ENCODE measurements at places on chromosomes 3 and 15.

GRCh38 chr3:155069729-155070128 is 10.4 kb upstream of the MME start:
- DNase-seq = no peak

DNA sequence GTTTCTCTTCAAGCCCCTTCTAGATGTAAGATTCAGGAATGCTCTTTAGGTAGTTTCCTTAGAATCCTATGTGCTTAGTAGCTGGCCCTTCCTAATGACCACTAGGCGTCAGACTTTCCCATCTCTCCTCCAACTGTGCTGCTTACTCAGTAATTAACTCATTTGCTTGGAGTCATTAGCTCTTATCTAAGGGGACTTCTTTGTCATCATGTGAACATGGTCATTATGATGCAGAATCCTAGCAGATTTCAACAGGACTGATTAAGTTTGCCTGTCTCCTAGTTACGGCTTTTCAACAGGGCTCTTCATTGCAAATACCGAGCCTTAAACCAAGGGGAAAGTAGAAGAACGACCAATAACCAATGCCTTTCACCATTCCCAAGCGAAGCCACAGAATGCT is 46.4 kb downstream of the GJD2 start:
- DNase-seq = no peak

GRCh38 chr3:49899815-49900214 is 3.9 kb downstream of the MST1R start:
- DNase-seq = no peak

DNA sequence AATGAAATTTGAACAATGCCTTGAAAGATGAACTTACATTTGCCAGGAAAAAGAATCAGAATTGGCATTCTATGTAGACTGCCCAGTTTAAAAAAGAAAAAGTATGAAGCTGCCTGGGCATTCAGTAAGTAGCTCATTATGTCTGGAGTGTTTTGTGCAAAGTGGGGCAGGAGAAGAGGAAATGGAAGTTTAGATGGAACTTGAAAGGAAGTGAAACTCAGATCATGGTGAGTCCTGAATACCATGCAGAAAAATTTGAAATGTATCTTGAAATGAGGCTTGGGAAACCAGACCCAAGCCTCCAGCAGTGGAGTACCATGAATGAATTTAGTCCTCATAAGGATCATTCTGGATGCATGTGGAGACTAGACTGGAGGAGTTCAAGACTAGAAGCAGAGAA is 4.8 kb upstream of the MORC1 start:
- DNase-seq = no peak

DNA sequence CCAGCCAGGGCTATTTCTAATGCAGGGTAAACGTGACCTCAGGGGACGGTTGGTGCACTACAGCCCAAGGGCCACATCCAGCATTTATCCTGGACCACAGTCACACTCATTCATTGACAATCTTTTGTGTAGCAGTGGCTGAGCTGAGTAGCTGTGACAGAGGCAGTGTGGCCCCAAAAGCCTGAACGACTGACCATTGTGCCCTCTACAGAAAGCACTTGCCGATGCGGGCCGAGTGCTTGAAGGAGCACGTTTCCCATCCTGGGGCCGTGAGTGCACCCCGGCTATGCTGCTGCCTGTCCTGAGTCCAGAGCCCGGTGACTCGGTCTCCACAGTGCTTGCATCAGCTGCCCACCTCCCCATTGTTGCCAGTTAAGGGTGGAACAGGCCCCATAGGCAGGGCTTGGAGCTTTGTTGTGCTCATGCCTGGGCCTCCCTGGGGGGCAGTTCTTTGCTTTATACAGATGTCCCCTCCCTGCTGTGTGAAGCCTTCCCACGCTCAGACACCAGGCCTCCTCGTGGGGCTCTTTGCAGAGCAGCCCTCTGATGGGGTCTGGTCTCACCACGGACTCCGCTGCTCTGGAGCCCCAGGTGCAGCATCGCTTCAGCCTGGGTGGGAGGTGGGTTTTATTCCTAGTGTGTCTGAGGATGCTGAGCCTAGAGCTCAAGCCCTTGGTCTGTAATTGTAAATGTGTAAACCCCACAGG is 13.0 kb upstream of the SNRPA1 start:
- no peak for DNase-seq

- no peak for DNase-seq
Observed at GRCh38 chr3:64094713-64095079, 71.4 kb upstream of the PSMD6 start.

GRCh38 chr3:37228749-37229148 is 54.4 kb upstream of the LRRFIP2 start:
- DNase-seq = no peak

DNA sequence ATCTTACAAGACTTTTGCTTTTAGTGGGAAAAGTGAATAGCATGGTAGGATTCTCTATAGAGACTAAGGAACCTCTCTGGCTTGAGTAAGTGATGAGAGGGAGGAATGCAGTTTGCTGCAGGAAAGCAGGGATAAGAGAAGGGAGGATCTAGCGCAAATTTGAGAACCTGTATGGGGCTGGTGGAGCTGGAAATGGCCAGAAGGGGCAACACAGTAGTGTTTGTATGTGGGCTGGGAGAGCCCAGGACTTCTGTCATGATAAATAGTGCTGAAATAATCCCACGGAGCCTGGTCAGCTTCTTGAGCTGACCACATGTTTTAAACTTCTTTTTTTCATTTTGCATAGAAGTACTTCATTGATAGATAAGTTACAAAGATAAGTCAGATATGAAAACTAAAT is 11.2 kb upstream of the SHC4 start:
- DNase-seq = no peak

DNA sequence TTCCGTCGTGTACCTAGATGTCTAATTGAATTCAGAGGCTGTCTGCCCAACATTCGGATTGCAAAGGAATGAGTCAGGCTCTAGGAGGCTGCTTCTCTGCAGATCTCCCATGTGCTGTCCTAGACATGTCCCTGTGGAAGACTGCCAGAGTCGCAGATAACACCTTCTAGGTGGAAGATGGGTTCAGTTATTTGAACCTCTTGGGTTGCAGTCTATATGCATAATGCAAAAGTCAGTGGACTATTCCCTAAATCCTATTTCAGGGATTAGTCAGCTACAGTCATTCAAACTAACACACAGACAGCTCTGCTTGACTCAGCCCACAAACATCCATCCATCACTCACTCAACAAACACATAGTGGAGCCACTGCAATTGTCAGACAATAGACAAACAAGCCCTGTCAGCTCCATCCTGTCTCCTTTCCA is 300.0 kb upstream of the CTNNB1 start:
- no peak for DNase-seq

GRCh38 chr3:157375342-157375986 is 61.2 kb upstream of the PTX3 start:
- DNase-seq = no peak

DNA sequence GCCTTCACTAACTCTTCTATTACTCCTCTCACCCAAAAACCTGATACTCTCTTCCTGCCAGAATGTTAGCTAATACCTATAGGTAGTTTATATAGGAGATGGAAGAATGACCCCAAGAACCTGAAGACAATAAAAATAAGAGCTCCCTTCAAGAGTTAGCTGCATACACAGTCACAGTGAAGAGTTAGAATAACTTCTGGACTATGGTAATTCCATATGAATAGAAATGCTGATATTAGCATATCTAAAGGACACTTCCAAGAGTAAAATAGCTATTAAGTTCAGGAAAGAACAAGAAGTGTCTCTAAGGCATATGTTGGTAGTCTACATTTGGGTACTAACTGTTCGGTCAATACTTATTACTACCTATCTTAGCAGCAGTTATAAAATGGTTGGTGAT is 134.2 kb downstream of the VGLL3 start:
- no peak for DNase-seq

DNA sequence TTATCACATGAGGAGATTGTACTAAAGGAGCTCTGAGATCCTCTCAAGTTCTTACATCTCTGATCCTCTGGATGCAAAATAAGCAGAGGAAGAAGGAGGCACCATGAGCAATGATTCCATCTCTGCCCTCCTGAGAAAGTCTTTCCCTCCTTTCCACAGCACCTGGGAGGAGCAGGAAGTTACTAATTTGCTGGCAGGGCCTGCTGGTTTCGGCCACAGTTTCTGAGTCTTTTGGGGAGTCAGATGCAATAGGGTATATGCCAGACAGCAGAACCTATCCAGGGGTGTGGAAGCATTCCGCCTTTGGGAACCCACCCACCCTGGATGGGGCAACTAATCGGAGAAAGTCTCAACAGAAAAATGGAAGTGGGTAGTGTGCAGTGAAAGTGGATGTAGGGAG is 38.5 kb upstream of the SPTSSB start:
- DNase-seq = no peak

- no peak for DNase-seq
Observed at GRCh38 chr15:38190501-38190900, 62.1 kb upstream of the SPRED1 start.

GRCh38 chr3:134315286-134316106 is 58.8 kb downstream of the AMOTL2 start:
- DNase-seq = no peak

DNA sequence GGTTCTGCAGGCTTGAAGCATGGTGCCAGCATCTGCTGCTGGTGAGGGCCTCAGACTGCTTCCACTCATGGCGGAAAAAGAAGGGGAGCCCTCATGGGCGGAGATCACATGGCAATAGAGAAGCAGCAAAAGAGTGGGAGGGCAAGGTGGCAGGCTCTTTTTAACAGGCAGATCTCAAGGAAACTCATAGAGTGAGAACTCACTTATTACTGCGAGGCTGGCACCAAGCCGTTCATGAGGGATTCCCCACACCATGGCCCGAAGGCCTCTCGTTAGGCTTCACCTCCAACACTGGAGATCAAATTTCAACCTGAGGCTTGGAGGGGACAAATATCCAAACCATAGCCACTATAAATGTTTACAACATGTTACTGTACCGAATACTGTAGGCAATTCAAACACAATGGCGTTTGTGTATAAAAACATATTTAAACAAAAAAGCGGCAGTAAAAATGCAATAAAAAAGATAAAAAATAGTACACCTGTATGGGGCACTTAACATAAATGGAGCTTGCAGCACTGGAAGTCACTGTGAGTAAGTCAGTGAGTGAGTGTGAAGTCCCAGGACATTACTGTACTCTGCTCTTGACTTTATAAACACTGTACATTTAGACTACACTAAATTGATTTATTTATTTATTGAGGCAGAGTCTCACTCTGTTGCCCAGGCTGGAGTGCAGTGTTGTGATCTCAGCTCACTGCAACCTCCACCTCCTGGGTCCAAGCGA is 18.8 kb upstream of the MOBP start:
- no peak for DNase-seq

DNA sequence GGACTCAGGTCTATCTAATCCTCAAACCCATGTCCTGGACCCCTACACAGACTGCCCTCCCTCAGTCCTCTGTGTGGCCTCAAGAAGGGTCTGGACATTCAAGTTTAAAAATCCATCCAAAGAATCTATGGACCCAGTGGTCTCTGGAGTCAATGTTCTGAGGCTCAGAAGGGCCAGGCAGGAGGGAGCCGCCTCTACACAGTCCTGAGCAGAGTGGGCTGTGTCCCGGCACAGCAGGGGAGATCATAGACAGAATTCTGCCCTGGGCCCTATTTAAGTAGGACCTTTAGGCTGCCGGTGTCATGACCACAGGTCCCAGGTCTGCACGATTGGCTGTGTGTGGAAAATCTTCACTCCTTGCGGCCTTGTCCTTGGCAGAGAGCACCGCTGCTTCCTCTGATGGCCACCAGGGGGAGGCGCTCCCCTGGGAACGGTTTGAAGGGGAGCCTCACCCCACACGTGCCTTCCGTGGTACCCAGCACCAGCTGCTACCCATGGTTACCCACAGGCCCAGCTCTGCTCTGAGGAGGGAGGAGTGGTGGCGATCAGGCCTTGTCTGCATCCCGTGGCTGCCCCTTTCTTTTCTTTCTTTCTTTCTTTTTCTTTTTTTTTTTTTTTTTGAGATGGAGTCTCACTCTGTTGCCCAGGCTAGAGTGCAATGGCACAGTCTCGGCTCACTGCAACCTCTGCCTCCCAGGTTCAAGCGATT is 37.9 kb downstream of the CHRD start:
- DNase-seq = peak; percentile 18

GRCh38 chr15:74156678-74157411 is 16.7 kb upstream of the ISLR start:
- no peak for DNase-seq

DNA sequence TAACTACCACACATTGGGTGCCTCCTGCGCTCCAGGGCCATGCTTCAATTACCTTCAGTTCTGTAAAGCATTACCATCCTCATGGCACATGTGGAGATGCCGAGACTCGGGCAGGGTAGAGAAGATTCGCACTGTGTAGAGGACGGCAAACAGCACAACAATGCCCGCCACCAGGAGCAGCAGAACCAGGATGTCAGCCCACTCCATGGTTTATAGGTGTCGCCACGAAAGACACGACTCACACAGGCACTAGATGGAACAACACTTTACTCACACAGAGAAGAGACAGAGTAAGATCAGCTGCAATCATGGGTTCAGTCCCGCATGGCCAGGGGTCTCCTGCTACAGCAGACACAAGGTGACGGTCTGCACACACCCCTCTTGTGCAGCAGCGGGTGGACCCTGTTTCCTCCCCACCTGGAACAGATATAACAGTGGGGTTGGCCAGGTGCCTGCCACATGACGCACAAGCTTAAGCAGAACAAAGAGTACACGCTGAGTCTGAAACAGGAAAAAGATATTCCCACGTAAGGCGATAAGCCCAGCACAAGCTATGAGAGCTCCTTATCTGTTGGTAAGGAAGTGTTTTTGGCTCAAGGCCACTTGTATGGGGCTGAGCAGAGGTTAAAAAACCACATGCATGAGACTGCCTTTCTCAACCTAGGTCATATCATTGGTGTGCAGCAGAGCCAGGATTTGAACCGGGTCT is 2.5 kb upstream of the TBC1D21 start:
- no peak for DNase-seq

- DNase-seq = no peak
Observed at GRCh38 chr3:53293867-53294266, 38.0 kb upstream of the TKT start.

- peak; percentile 12 for DNase-seq
Observed at GRCh38 chr15:38440353-38441129, 13.4 kb upstream of the FAM98B start.

DNA sequence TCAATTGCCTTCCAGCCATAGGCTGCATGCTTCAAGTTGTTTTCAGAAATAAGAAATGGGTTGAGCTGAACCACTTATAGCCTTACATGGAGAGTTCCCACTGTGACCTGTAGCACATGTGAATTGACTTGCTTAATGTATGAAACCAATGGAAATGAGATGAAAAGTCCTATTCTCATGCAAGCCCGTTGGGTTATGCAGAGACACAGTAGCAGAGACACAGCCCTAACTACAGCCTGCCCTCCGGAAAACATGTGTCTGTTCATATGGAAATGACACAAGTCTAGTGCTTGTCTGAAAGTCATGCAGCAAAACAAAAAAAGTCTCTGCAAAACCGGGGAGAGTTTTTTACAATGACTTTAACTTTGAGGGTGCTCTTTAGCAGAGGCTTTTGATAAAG is 14.5 kb downstream of the HIGD2B start:
- no peak for DNase-seq

DNA sequence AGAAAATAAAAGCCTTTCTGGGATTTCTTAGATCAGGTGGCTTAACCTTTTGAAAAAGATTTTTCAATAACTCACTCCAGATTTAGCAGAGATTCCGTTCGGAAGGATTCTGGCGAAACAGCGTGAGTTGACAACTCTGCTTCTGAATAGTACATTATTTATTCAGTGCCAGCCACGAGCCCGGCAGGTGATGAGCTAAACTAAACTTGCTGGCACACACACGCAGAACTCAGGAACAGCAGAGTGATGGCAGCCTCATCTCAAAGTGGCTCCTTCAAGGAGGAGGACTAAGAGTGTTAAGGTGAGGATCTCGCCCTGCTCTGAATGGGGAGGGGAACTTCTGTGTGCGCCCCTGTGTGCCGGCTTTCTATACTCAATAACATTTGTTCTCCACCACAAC is 114.3 kb downstream of the FAM43A start:
- DNase-seq = no peak

GRCh38 chr3:97835761-97836160 is 13.9 kb downstream of the CRYBG3 start:
- no peak for DNase-seq

Data from NCI-H187 treated with DMSO at 0.1 percent for 48 hours (cell line).